ENCODE measurements at places on chromosomes 12 and 14. TPM values are rescaled to one million over a fixed set of nuclear protein-coding genes. Genes with fewer than 3 reads are reported as not detected.

The CARMIL3 gene
- 8.6 TPM for total RNA-seq

The ZNF384 gene
- total RNA-seq = 78.5 TPM

The DLGAP5 gene
- 17.2 TPM for total RNA-seq

The AVPR1A gene
- total RNA-seq = 1.6 TPM

The ABCB9 gene
- total RNA-seq = 75.3 TPM

The ZNF26 gene
- total RNA-seq = 26.9 TPM

The SMAGP gene
- total RNA-seq = 12.2 TPM

The KRT3 gene
- not detected for total RNA-seq

The TC2N gene
- 19.6 TPM for total RNA-seq

The RASAL1 gene
- total RNA-seq = 20.1 TPM

The ADAMTS20 gene
- 1.1 TPM for total RNA-seq

The TMBIM4 gene
- 205 TPM for total RNA-seq

GRCh38 chr12:69406217-69406616, 46.7 kb downstream of the YEATS4 start:
- no peak for DNase-seq

GRCh38 chr12:132194056-132194455, 49.8 kb downstream of the NOC4L start:
- DNase-seq = no peak

GRCh38 chr12:27779416-27779919, 565 bp upstream of the KLHL42 start:
- DNase-seq = peak; percentile 77

DNA sequence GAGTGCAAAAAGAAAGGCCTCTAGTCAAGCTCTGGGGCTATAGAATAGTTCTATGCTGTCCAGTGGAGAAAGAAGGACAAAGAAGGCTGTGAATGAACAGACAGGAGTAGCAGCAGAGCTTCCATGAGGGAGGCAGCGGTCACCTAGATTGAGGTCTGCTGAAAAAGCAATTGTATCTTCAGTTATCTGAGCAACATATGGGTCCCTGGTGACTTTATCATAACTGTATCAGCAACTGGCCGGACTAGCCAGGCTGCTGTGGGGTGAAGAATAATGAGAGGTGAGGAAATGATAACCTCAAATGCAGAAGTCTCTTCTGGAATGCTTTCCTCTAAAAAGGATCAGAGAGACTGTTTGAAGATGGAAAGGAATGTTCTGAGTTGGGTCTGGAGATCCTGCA, 971.3 kb upstream of the TMEM132C start:
- no peak for DNase-seq

DNA sequence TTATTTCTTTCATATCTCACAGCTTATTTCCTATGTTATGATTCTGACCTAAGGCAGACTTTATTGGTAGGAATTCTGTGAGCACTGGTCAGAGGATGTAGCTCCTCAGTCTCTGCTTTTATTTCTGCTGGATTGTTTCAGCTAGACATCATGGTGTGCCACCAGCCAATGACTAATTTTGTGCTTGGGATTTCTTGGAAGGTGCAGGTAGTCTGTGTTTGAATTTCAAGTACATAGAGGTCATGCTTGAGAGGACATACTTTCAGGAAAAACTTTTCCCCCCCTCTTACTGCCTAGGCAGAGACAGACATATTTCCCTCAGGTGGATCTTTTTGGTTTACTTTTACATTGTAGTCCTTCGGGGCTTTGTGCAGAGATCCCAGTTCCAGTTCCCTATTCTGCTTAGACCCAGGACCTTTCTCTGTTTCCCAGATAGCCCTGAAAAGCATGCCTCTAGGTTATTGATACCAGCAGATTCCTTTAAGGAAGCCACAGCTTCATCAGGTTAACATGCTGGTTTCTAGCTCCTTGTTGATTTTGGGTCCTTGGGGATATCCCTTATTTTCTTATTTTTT, 28.6 kb downstream of the BRMS1L start:
- DNase-seq = no peak

DNA sequence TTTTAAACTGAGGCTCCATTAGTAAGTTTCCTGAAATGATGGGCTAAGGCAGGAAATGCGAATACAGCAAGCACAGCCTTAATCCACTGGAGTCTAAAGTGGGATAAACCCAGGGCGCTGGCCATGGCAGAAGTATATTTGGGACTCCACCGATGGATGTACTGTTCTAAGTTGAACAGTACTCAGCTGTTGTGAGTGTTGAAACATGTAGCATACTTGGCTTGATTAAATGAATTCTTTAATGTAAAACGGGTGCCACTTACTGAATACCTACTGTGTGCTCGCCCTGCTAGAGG, 996 bp downstream of the SSPN start:
- peak; percentile 51 for DNase-seq

- DNase-seq = no peak
Measured at GRCh38 chr14:37864128-37864527, 268.7 kb downstream of the TTC6 start.

- peak; percentile 64 for DNase-seq
Measured at GRCh38 chr14:89303456-89304435, 113.3 kb downstream of the FOXN3 start.

GRCh38 chr14:58830121-58830520, 192.4 kb downstream of the DACT1 start:
- DNase-seq = no peak

GRCh38 chr14:35940291-35940690, 114.2 kb downstream of the BRMS1L start:
- DNase-seq = no peak

DNA sequence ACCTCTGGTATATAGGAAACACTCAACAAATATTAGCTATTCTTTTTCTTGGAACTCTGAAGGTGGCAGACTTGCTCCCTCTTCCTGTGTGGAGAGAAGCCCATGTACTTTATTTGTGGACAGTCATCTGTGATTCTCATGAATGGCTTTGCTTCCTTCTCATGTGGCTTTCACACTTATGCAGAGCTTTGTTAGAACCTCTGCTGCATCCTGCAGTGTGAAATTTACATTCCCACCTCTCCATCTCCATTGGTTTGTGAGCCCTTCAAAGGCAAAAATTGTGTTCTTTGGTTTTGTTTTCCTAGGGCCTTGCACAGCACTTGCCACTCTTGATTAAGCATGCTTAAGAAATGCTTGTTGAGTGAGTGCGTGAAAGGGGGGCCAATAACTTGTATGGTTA, 51.9 kb downstream of the BICD1 start:
- no peak for DNase-seq

DNA sequence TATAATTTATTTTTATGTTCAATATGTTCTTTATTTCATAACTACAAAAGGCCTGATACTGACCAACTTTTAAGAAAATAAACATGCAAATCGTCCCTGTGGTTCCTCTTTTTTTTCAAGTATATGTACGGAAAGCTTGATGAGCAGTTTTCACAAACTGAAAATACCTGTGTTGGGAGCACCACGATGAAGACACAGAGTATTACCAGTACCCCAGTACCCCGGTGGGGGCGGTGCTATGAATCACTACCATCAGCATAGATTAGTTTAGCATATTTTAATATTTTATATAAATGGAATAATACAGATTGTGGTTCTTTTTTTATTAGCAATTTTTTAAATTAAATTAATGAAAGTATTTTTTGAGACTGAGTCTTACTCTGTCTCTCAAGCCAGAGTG, 7.0 kb downstream of the B4GALNT3 start:
- no peak for DNase-seq

- DNase-seq = no peak
Measured at GRCh38 chr12:10554228-10554755, 48.6 kb downstream of the EIF2S3B start.

- DNase-seq = no peak
Measured at GRCh38 chr12:22858849-22859570, 234.0 kb downstream of the ETNK1 start.

DNA sequence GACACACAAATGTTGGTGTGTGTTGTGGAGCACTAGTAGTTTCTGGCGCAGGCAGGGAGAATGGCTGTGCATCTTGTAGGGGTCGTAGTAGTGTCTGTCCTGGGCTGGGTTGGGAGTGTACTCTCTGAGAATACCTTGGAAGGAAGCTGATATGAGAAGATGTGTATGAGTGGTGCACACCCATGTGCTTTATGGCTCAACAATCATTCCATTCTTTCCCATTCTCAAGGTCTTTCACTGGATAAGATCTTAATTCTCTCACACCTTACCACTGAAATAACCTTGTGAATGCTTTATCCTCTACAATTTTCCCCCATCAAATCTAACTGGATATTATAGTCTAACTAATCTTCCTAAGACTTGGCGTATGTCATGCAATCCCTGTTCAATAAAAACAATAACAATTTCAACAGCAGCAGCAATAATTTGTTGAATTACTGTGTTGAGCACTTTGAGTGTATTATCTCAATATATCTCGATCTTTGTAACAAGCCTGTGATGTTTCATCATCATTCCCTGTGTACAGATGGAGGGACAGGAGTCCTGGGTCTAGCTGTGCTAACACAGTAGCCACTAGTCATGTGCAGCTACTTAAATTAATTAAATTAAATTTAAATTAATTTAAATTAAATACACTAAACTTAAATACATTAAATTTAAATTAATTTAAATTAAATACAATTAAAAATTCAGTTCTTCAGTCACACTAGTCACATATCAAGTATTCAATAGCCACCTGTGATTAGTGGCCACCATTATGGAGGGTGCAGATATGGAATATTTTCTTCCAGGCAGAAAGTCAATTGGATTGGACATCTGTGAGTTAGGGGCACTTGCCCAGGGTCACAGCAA, 3.6 kb upstream of the SLC48A1 start:
- no peak for DNase-seq

- peak; percentile 55 for DNase-seq
Measured at GRCh38 chr14:20477211-20477876, 8.1 kb downstream of the PNP start.

- no peak for DNase-seq
Measured at GRCh38 chr12:119547001-119547400, 46.6 kb upstream of the TMEM233 start.

- no peak for DNase-seq
Measured at GRCh38 chr12:17108877-17109541, 503.0 kb upstream of the LMO3 start.

DNA sequence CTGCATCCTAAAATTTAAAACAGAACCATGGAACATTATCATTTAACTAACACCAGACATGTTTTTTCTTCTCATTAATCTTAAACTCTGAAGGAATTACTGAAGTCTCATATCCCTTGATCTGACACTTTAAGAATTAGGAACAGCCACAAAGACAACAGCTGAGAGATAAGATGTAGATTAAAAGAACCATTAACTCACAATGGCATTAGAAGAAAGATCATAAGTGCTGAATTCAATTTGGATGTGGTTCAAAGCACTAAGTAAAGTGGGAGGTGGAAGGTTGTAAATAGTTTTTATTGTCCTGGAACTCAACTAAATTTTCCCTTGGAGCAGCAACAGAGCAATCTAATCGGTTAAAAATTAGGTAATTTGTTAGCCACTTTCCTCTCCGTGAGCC, 199.0 kb upstream of the ATP2B1 start:
- DNase-seq = no peak

DNA sequence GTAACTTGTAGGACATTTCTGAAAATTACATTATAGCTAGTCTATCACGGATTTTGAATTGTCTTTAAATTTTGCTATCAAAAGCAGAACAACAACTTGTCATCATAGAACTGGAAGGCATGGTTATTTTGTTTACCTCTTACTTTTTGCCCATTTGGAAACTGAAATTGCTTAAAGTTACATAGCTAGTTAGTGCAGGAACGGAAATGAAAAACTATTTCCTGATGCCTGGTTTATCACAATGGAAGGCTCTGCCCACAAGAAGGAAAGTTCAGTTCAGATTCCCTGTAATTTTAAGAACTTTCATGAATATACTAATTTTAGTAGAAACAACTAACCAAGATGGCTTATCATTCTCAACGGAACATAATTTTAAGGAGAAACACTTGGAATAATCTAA, 427.7 kb downstream of the RAD51B start:
- DNase-seq = no peak

GRCh38 chr12:124433147-124433874, 134.1 kb downstream of the NCOR2 start:
- DNase-seq = peak; percentile 41

DNA sequence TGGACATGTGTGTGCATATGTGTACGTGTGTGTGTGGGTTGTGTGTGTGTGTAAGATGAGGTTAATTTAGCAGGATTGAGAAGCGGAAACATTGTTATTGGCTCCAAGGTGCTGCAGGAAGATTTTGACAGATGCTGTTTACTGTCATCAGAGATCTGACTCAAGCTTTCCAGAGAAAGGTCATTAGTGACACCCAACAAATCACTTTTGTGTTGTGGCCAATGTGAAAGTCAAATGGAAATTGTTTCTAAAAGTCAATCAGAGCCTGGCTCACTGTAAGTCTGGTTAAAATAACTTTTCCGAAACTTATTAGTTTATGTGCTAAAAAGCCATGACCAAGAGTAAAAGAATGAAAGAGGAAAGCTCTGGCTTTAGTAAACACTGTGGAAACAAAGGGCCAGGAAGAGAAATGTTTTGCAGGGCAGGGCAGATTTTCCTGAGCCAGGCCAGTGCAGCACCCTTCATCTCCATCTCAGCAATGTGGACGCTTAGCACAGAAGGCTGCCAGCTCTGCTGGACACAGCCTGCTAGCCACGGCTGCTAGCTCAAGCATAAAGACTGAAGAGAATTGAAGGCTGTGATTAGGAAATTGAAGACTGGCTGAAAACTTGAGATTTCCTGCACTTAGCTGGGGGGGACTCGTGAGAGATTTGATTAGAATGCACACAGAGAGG, 235.8 kb downstream of the NEDD1 start:
- no peak for DNase-seq

GRCh38 chr14:50056435-50056834, 59.9 kb downstream of the VCPKMT start:
- no peak for DNase-seq

- DNase-seq = no peak
Measured at GRCh38 chr12:82359115-82359478, 768 bp downstream of the METTL25 start.

GRCh38 chr14:101972126-101972866, 7.9 kb downstream of the DYNC1H1 start:
- peak; percentile 80 for DNase-seq

DNA sequence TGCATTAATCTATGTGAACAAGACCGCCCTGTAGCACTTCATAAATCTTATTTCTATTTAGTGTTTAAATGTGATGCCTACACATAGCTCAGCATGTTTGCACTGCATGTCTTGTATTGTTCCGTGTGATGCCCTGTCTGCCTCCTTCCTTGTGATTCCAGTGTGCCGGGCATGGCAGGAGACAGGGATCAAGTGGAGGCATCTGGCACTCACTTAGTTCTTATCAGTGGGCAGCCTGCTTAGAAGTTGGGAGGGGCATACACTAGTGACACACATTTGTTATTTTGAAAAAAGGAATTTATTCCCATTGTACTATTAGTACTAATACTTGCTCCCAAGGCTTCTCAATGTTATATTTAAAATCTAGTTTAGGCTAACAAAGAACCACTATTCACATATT, 176.4 kb downstream of the KCNA5 start:
- DNase-seq = no peak

GRCh38 chr12:67873355-67873754, 115.9 kb upstream of the IFNG-AS1 start:
- DNase-seq = no peak

All from testis (tissue), 5 donors.